ENCODE measurements at places on chromosomes 3 and 15. TPM values are rescaled to one million over a fixed set of nuclear protein-coding genes. Genes with fewer than 3 reads are reported as not detected.

The HIGD2B gene
- total RNA-seq = 0.21 TPM

The RAB27A gene
- 8.0 TPM for total RNA-seq

The GNAT1 gene
- total RNA-seq = not detected

GRCh38 chr15:57747206-57747896, 40.8 kb downstream of the POLR2M start:
- DNase-seq = no peak

DNA sequence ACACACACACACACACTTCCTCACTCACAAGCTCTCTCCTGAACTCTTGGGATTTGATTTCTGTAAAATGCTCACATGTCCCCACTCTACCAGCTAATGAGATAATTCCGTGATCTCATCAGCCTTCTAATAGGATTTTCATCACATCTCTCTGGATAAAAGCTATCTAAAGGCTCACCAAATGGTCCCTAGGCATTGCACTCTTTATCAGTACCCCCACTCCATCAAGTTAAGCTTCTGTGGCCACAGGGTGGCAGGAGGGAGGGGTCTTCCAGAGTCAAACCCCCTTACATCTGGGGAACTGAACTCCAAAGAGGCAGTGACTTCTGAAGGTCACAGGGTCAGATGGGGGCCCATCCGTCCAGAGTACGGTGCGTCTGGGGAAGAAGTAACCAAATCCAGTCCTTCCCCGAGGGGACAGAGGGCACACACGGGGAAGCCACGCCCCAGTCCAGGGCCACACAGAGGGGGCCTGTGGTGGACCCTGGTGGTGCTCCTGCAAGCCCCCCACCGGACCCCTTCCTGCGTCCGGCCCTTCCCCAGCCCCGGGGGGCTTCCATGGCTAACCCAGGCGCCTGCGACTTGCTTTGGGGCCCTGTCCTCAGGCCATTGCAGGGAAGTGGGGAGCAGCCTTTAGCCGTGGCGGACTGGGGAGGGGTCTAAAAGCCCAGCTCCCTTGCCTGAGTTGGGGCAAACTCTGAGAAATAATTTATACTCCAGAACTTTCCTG, 25.5 kb downstream of the CPN2 start:
- no peak for DNase-seq

- no peak for DNase-seq
These were observed 49.8 kb upstream of the GALNT15 start for GRCh38 chr3:16124636-16125035.
